Activated naive CD4-positive, alpha-beta T cell (primary cell): ENCODE measurements at places on chromosomes 1 and 21.

DNA sequence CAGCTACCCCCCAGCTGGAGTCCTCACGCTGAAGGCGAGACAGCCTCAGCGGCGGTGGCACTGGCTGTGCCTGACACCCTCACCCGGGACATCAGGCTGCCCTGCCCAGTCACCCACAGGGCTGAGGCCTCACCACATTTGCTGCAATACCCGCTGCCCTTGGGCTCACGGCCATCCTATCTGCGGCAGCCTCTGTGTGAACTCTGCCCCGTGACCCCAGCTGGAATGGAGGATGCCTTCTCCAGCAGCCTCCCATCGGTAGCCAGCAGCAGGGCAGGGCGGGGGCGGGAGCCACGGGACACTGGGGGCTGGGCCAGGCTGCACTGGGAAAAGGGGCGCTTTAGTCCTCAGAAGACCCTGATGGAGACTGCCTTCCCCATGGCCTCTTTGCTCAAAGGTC, 112.4 kb upstream of the ZBTB40 start:
- DNase-seq, result no peak

GRCh38 chr1:172993640-172994039, 57.1 kb downstream of the TNFSF18 start:
- DNase-seq, result no peak

DNA sequence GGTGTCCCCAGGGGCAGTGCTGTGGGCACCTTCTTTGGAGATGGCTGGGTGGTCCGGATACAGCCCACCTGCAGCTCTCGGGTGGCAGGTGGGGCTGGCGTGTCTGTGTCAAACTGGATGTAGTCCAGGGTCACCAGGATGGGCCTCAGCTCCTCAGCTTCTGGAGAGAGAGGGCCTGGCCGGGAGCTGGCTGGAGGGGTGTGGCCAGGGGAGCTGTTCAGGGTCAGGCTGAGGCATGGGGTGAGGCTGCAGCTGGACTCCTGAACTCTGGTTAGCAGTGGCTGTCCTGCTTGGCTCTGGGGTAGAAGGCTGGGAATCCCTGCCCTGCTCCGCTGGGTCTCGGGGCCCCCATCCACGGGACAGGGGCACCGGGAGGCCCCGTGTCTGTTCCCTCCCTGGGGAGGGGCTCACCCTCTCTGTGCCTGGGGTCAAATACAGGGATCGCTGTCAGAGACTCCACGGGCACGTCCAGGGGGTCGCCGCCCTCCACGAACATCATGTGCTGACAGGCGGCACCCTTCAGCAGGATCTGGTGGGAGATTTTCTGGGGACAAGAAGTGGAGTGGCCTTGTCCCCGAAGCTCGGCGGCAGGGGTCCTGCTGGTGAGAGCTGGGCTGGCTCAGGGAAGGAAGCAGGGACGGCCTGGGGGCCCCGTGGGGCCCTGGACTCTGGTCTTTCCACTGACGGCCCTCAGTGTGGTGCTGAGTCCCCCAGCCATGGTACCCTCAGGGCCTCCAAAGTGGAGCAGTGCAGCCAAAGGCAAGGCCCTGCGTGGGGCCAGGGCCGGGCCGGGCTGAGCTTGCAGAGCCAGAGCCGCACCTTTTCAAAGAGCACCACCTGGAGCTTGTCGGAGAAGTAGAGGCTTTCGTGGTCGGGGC, 4.1 kb upstream of the TMEM52 start:
- no peak for DNase-seq

- peak; percentile 87 for DNase-seq
These were observed 95.3 kb downstream of the PIK3R3 start for GRCh38 chr1:46036894-46037839.

- no peak for DNase-seq
These were observed 63.4 kb upstream of the TARBP1 start for GRCh38 chr1:234542211-234542850.

- no peak for DNase-seq
These were observed 5.1 kb upstream of the CLEC20A start for GRCh38 chr1:178501705-178502329.

- DNase-seq, result no peak
These were observed 10.9 kb downstream of the TMPRSS3 start for GRCh38 chr21:42384989-42385388.

DNA sequence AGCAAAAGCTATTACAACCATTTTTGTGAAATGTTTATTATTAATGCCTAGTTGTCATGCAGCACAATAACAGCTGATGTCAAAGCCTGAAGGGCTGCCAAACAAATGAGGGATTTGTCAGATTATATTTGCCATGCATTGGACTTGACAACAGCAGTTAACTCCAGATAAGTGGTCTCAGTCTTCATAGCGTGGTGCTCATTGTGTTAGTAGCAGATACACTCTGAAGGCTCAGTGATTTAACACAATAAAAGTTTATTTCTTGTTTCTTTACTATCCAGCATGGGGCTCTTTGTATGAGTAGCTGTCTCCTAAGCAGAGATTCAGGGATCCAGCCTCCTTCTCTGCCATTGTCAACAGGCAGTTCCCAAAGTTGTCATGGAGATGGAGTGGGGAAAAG, 76.0 kb upstream of the PTGFRN start:
- no peak for DNase-seq

DNA sequence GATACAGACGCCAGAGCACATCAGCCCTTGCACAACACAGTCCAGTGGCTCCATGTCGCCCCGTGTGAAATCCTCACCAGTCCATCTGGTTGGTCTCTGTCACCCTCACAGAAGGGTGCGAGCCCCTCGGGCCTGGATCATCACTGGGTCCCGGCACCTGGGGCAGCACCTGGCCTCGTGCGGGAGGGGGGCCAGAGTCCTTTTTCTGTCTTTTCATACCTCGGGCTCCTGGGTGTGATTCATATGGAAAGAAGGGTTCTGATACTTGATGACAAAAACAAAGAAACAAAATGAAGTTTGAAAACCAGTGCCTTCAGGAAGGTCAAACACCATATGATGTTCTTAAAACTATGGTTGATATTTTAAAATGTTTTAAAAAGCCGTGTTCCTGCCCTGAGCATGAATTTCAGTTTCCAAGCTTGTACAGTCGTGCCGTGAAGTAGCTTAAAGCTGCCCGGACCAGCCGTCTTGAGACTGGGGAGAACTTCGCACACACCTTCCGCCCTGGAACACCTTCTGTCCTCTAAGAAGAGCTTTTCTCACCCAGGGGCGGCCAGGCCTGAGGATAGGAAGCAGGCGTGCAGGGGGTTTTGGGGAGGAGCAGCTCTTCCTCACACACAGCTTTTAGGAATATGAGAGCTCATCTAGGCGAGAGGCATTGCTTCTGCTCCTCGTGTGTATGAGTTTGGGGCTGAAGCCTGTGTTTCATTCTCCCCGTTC, 35.2 kb downstream of the SLC37A1 start:
- DNase-seq, result no peak

DNA sequence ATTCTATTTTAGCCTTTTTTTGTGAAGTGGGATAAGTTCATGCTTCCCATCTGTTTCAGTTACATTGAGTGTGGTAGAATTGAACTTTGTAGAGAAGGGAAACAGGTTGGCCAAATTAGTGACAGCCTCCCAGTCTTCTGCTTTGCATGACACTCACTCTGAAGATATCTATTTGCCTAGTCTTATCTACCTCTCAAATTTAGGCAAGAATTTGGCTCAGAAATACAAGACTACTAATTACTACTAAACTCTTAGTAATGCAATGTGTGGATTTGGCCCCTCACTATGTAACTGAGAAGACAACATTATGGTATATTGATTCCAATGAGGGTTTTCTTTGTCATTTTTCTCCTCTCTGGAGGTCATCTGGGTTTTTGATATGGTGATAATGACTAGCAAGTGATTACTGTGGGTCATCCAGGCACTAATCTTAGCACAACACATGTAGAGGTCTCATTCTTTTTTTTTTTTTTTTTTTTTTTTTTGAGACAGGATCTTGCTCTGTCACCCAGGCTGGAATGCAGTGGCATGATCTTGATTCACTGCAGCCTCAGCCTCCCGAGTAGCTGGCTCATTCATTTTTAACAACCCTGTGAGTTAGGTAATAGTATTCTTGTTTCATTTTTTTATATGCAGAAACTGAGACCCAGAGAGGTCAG, 6.3 kb downstream of the FAM20B start:
- DNase-seq, result no peak

DNA sequence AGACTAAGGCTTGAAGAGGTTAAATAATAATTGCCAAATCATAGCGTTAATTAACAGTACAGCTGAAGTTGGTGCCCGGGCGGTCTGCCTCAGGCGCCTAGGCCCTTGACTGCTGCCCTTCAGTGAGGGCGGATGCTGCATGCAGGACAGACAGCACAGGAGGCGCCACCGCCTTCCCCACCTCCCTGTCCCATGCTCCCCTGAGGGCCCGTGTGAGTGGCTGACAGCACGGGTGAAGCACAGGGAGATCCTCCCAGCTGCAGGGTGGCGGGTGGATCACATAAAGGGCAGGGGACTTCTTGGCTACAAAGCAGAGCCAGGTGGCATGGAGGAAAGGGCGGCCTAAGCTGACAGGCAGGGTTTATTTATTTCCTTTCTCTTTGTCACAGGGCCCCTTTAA, 49.1 kb downstream of the DDX20 start:
- no peak for DNase-seq

GRCh38 chr1:220824031-220824989, 37.6 kb downstream of the MTARC1 start:
- no peak for DNase-seq

DNA sequence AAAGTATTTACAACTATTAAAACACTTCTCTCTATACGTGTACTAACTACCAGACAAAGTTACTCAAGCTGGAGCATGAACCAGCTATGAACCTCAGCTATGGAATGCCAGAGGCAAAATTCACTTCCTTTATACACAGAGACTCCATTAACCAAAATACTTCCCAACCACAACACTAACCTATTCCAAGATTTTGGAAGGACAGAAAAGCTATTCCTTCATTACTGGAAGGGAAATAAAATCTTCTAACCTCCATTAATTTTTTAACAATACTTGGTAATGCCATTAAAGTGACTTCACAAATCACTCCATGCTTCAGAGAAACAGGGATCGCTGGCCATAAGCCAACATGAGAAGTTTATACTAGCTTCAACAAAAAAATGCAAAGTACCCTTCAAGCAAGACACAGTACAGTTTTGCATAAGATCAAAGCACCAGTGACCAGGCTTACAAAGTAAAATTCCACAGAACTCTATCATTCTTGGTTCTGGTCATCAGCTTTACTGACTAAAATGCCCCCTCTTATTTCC, 58.0 kb downstream of the PUM1 start:
- DNase-seq, result no peak

DNA sequence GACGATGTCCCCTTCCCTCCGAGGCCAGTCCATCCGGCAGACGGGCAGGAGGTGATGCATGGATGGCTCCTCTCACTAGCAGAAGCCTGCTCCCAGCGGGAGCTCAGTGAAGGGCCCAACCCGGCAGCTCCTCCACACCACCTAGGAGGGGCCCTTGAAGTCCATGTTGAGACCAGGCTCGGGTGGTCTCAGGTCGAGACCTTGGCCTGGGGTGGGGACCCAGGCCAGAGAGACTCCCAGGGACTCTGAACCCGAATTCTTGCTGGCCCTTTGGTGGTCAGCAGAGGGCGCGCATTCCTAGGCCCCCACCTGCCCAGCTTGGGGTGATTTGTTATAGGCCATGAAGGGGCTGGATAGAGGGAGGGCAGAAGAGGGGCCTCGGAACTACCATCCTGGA, 642 bp upstream of the NT5C1A start:
- DNase-seq, result no peak

DNA sequence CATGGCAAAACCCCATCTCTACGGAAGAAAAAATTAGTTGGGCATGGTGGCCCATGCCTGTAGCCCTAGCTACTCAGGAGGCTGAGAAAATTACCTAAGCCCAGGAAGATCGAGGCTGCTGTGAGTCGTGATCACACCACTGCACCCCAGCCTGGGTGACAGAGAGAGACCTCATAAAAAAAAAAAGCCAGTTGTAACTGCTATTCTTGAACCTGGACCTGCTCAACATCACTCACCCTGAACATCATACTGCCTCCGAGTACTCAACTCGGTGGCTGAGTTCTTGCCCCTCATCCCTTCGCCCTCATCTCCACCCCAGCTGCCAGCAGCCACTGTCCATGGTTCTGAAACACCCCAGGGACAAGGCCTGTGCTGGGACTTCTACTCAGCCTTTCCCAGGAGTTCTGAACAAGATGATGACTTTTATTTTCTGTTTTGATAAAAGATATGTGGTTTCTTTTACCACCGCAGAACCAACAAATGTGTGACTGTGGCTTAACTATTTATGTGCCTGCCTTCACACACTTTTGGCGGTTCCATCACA, 5.4 kb upstream of the DISP3 start:
- DNase-seq, result no peak

DNA sequence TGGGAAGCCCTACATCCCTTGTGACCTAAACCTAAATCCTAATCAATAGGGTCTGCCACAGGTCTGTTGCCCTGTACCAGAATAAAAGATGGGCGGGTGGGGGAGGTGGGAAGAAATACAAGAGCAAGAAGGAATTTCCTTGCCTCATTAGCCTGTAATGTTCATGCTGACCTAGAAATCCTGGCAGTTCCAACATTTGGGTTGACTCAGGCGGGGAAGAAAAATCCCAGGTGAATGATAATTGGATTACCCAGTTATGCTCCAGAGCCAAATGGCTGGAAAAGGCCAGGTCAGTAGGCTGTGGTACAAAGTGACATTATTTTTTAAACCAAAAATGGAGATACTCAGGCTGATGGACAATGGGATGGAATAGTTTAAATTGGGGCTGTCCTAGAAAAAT, 27.3 kb upstream of the A3GALT2 start:
- no peak for DNase-seq

DNA sequence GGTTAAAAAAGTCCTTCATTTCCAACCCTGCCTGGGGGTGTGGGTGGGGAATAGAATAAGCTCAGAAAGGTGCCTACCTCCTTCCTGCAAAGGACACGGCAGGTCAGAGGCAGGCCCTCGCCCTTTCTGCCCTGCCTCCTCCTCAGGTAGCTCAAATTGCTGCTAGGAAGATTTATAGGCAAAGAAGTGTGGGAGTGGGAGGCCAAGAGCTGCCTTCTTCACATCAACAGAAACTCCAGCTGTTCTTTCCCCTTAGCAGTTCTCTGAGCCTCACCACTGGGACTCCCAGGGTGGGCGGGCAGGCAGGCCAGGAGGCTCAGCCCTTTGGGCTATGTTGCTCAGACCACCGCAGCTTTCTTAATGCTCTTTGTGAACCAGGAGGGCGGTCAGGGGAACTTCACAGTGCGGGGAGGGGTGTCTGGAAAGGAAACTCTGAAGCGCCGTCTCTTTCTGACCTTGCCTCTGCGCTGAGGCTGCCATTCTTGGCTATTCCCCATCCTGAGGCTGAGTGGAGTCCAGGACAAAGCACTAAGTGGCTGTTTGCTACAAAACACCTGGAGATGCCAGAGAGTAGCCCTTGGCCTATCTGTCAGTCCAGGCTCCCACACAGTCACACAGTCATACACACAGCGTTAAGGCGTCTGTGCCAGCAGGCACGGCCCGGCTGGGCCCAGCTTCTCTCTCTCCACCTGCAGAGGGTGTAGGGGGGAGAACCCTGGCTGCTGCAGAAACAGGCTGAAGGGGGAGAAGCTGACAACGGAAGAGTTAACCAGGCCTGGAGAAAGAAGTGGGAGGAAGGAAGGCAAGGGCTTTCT, 3.0 kb upstream of the A3GALT2 start:
- DNase-seq, result no peak

DNA sequence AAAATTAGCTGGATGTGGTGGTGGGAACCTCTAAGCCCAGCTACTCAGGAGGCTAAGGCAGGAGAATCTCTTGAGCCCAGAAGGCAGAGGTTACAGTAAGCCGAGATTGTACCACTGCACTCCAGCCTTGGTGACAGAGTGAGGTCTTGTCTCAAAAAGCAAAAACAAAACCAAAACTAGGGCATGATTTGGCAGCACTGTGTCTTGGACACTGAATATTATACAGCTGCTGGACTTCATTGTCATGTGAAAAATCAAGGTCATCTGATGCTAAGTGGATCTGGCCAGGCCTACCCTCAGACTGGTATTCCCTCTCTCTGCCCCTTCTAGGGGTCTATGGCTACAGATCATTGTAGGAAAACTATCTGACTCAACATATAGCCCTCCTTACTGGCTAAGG, 55.2 kb upstream of the MRPS6 start:
- no peak for DNase-seq
